ENCODE measurements at places on chromosomes 6 and 20. TPM values are rescaled to one million over a fixed set of nuclear protein-coding genes. Genes with fewer than 3 reads are reported as not detected.
A peak's percentile ranks its signal among the peaks of the same experiment; 100 is the strongest.

GRCh38 chr6:116847227-116847626, 18.3 kb upstream of the GPRC6A start:
- no peaks in the 10 kb centered on the region for H3K27me3 ChIP-seq
- H3K4me1 ChIP-seq = no peaks in the 10 kb centered on the region
- no peak overlapping the region for H3K4me3 ChIP-seq

GRCh38 chr6:42689371-42689770, 33.0 kb downstream of the PRPH2 start:
- H3K4me1 ChIP-seq = no peaks in the 10 kb centered on the region
- H3K36me3 ChIP-seq = peaks cover 21% of the 10 kb centered on the region
- no peaks in the 10 kb centered on the region for H3K27me3 ChIP-seq
- DNase-seq = no peak
- no peak overlapping the region for H3K4me3 ChIP-seq

GRCh38 chr6:26217714-26218075, 130.5 kb downstream of the HFE start:
- H3K4me3 ChIP-seq = peak overlapping the region; percentile 71
- no peaks in the 10 kb centered on the region for H3K4me1 ChIP-seq
- peak; percentile 47 for DNase-seq
- peak overlapping the region; percentile 97 for H3K27ac ChIP-seq
- H3K36me3 ChIP-seq = no peaks in the 10 kb centered on the region
- no peaks in the 10 kb centered on the region for H3K27me3 ChIP-seq

DNA sequence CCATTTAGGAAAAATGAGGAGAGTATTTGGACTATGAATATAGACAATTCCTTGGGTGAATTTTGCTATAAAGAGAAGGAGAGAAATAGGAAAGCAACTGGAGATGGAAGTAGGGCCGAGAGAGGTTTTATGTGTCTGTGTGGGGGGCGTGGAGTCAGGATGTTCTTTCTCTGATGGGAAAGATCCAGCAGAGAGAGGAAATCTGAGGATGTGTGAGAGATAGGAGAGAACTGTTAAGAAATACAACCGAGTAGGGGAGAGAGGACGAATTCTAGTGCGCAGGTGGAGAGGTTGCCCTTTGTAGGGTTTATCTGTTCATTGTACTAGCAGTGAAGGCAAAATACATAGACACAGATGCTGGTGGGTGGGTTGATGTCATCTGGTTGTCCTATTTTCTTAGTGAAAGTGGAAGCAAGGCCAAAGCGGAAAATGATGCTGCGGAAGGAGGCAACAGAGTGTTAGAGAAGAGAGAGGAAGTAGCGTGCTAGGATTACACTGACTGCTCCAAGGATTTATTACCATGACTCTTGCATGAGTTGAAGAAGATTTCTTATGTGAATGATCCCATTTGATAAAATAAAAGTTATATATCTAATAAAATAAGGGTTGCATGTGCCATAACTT, 57.7 kb downstream of the CLVS2 start:
- DNase-seq = no peak
- no peak overlapping the region for H3K27ac ChIP-seq
- no peaks in the 10 kb centered on the region for H3K27me3 ChIP-seq
- H3K4me1 ChIP-seq = no peaks in the 10 kb centered on the region
- no peak overlapping the region for H3K4me3 ChIP-seq

- H3K27ac ChIP-seq = no peak overlapping the region
- no peaks in the 10 kb centered on the region for H3K27me3 ChIP-seq
- H3K36me3 ChIP-seq = no peaks in the 10 kb centered on the region
- H3K4me3 ChIP-seq = no peak overlapping the region
- DNase-seq = no peak
Observed at GRCh38 chr6:55997223-55997874, 122.0 kb upstream of the BMP5 start.

SLC17A9 gene
- 2.0 TPM for polyA plus RNA-seq

- no peak overlapping the region for H3K4me3 ChIP-seq
- H3K4me1 ChIP-seq = no peaks in the 10 kb centered on the region
- no peak overlapping the region for H3K27ac ChIP-seq
Observed at GRCh38 chr6:148898376-148899014, 151.7 kb downstream of the UST start.

DNA sequence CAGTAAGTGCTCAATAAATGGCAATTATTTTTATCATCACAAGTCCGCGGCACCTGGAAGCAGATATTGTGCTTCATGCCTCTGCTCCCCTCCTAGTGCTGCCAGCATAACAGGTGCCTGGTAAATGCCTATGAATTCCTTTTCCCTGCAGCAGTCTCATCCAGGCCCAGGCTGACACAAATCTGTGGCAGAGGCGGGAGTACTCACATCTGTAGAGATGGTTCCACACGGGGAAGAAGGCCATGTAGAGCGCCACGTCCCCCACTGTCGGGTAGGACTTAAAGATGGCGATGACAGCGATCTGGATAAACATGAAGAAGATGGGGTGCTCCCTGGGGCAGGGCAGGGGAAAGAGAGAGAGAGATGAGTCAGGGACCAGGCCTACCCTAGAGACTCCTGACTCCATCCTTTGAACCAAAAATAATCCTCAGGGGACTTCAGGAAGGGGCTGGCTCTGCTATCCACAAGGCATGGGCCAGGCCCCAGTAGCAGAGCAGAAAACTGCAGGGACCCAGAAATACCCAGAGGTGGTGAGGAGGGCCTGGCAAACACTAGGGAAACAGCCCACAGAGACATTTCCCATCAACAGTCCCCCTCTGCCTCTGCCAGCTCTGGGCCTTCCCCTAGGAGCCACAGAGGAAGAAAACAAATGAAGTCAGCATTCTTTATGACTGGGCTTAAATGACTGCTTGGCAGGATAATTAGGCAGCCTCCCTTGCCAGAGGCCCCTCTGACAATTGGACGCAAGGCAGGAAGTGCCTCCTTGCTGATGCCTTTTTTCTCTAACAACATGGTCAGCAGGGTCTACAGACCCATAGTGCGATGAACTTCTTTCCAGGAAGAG, 23.0 kb downstream of the MAP1LC3A start:
- H3K27ac ChIP-seq = peak overlapping the region; percentile 0
- H3K27me3 ChIP-seq = no peaks in the 10 kb centered on the region
- no peaks in the 10 kb centered on the region for H3K36me3 ChIP-seq
- no peak overlapping the region for H3K4me3 ChIP-seq
- no peak for DNase-seq

DNA sequence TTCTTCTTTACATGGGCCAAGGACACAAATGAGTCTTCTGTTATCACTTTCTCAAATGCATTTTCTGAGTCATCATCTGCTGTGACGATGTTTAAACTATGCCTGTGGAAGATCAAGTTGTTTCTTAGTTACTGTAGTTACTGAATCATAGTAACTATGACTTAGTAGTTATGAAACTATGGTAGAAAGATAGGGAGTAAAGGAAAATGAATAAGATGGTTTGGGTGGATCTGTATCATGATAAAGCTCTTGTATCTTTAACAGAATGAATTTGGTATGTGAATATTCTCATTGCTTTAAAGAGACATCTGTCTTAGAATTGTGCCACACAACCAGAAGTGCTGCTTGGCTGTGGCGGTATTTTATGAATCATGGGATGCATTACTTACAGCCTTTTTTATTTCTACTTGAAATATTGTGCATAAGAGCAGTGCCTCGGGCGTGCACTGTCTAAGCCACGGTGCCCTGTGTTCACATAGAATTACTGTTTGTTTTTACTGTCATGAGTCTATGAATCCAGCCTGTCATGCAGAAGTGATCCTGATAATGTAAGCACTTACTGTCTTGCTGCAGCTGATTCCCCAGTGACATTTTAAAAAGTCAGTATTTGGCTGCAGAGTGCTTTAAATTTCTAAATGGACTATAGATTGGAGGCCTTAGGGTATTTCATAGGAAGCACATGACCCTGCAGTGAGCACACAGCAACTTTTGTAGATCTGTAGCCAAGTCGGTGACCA, 215.2 kb downstream of the TMEM242 start:
- no peak overlapping the region for H3K4me3 ChIP-seq
- no peaks in the 10 kb centered on the region for H3K27me3 ChIP-seq
- no peaks in the 10 kb centered on the region for H3K4me1 ChIP-seq
- no peak overlapping the region for H3K27ac ChIP-seq
- peak; percentile 55 for DNase-seq

PTK7 gene
- polyA plus RNA-seq = 36.5 TPM

ERVFRD-1 gene
- polyA plus RNA-seq = not detected

- H3K36me3 ChIP-seq = no peaks in the 10 kb centered on the region
- no peak for DNase-seq
- no peaks in the 10 kb centered on the region for H3K4me1 ChIP-seq
- no peak overlapping the region for H3K27ac ChIP-seq
- H3K4me3 ChIP-seq = no peak overlapping the region
Observed at GRCh38 chr20:49568278-49569151, 578 bp upstream of the PTGIS start.

LRRC73 gene
- 0.54 TPM for polyA plus RNA-seq

DNA sequence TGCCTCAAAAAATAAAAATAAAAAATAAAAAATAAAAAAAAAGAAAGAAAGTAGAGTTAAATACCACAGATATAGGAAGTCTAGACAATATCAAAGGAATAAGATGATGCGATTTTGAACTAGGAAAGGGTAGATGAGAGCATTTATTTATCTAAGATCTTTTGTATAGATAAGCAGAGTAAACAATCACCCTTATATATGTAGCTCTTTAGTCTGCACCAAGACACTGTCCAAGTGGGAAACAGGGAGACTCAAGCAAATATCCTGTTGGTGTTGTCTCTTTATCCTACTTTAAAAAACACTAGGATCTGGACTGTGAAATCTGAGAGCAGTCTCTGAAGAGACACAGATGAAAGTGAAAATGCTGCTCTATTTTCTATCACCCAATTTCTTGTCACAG, 587.0 kb upstream of the FLRT3 start:
- no peak for DNase-seq
- no peaks in the 10 kb centered on the region for H3K36me3 ChIP-seq
- no peaks in the 10 kb centered on the region for H3K27me3 ChIP-seq
- H3K27ac ChIP-seq = no peak overlapping the region
- H3K4me3 ChIP-seq = no peak overlapping the region
- peaks cover 8% of the 10 kb centered on the region for H3K4me1 ChIP-seq

GRCh38 chr6:33316603-33317418, 733 bp downstream of the ZBTB22 start:
- no peak overlapping the region for H3K27ac ChIP-seq
- DNase-seq = no peak
- peaks cover 9% of the 10 kb centered on the region for H3K36me3 ChIP-seq

DNA sequence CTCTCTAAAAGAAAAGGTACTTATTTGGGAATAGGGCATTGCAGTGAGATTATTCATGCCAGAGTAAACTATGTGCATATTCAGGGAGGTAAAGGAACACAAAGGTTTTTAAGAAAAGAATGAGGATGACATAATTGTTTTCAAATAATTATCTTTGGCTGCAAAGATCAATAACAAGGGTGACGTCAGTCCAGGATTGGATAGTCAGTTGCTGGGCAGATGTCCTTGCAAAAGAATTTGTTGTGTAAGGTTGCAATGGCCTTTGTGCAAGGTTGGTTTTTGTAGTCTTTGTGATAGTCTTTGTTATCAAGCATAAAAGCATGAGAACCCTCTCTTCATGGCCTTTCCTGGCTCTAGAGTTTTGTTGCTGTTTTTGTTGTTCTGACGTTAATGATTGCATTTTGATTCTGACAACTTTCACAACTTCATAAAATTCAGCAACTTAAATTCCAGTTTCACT, 17.7 kb downstream of the LOC128125822 start:
- no peaks in the 10 kb centered on the region for H3K4me1 ChIP-seq
- H3K27me3 ChIP-seq = no peaks in the 10 kb centered on the region
- DNase-seq = no peak
- H3K4me3 ChIP-seq = no peak overlapping the region

GRCh38 chr20:50713657-50714101, 17.7 kb upstream of the PARD6B start:
- H3K27ac ChIP-seq = no peak overlapping the region
- DNase-seq = peak; percentile 74
- H3K27me3 ChIP-seq = no peaks in the 10 kb centered on the region
- H3K36me3 ChIP-seq = no peaks in the 10 kb centered on the region
- H3K4me1 ChIP-seq = no peaks in the 10 kb centered on the region

DNA sequence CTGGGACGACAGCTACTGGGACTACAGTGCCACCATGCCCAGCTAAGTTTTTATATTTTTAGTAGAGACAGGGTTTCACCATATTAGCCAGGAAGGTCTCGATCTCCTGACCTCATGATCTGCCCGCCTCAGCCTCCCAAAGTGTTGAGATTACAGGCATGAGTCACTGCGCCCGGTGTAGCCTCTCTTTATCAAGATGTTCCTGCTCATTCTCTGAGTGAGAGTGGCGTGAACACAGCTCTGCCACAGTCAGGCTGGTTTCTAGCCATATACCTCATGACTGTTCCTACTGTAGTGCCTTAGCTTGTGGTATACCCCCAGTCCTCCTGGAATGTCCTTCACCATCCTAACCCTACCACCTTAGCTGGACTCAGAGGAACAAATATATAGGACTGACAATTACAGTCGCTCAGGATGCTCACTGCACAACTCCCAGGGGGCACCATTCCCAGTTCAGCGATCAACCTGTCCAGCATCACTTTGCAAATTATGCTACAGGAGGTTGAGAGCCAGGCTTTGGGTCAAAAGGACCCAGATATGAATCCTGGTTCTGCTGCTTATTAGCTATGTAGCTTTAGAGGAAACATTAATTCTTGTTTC, 86.3 kb downstream of the CHMP4B start:
- H3K36me3 ChIP-seq = no peaks in the 10 kb centered on the region
- H3K27ac ChIP-seq = no peak overlapping the region
- H3K4me1 ChIP-seq = no peaks in the 10 kb centered on the region
- H3K4me3 ChIP-seq = no peak overlapping the region
- DNase-seq = peak; percentile 21
- no peaks in the 10 kb centered on the region for H3K27me3 ChIP-seq

GRCh38 chr6:1604158-1605003, 5.3 kb upstream of the FOXC1 start:
- peak; percentile 60 for DNase-seq
- peaks cover 10% of the 10 kb centered on the region for H3K4me1 ChIP-seq
- H3K36me3 ChIP-seq = no peaks in the 10 kb centered on the region
- peak overlapping the region; percentile 58 for H3K4me3 ChIP-seq
- no peak overlapping the region for H3K27ac ChIP-seq

DNA sequence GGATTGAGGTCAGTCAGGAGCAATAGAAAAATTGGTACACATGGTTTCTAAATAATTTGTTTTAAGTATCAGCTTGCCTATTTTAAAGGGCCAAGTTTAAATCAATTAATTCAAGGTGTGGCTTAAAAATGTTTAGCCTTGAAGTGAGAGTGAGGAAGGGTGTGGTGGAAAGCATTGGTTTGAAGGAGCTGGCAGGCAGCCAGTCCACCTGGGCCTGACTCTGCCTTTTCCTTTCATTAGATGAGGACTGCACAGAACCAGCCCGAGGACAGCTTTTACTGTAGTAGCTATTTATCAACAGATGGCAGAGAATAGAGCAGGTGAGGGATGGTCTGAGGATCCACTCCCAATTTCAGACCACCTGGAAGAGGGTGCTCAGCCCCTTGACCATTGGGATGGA, 42.4 kb downstream of the DHX35 start:
- no peak overlapping the region for H3K27ac ChIP-seq
- no peak overlapping the region for H3K4me3 ChIP-seq
- peak; percentile 93 for DNase-seq
- H3K4me1 ChIP-seq = no peaks in the 10 kb centered on the region

- no peaks in the 10 kb centered on the region for H3K36me3 ChIP-seq
- H3K4me3 ChIP-seq = no peak overlapping the region
- H3K27me3 ChIP-seq = no peaks in the 10 kb centered on the region
- no peak for DNase-seq
- no peak overlapping the region for H3K27ac ChIP-seq
Observed at GRCh38 chr6:127824061-127824460, 76.8 kb downstream of the THEMIS start.
